Small intestine (tissue), 16 donors: ENCODE measurements at places on chromosomes 7 and 10.

DNA sequence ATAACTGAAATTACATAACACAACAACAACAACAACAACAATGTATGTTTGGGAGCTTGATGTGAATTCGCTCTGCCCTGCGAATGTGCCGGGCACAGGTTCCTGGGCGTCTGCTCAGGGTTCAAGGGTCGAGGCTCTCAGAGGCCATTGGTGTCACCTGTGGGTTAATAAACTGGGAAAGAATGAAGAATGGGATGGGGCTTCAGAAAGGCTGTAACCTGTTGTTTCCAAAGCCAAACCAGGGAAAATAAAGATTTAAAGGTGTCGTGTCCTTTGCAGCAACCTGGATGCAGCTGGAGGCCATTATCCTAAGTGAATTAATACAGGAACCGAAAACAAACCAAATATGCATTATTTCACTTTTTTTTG lies 17.3 kb upstream of the KLRG2 start:
- DNase-seq = no peak

GRCh38 chr10:90847436-90847835 lies 10.4 kb downstream of the HTR7 start:
- DNase-seq = no peak

DNA sequence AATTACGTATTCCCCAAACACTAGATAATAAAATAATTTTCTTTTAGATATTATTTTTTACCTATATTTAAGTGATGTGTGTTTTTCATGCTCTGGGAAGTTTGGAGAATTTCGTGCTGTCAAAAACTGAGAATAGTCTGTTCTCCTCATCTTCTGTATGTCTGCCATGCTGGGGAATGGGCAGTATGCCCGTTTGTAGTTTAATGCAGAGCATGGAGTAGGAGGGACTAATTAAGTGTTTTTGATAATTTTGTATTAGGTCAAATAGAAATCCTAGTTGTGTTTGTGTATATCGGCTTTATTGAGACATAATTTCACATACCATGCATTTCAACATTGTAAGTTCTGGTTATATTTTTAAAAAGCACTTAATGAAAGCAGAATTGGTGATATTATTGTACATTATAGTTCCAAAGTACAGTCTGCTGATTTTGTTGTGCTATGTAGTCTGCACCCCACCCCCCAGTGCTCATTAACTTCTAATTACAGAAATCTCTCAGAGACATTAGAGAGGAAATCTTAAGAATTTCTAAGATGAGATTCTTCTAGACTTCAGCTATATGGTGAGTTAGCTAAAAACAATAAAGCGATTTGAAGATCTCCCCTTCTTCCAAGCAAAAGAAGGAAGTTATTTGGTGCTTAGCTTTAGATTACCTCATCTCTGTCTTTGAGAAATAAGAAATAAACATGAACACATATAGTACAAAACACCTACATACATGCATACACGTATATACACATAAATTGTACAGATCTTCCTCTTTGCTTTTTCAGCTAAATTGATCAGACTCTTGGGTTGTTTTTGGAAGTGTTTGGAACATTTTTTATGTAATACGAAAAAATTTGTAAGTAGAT lies 22.2 kb downstream of the ZRANB1 start:
- DNase-seq = no peak

GRCh38 chr7:34747867-34748727 lies 90.1 kb downstream of the NPSR1 start:
- peak; percentile 71 for DNase-seq

DNA sequence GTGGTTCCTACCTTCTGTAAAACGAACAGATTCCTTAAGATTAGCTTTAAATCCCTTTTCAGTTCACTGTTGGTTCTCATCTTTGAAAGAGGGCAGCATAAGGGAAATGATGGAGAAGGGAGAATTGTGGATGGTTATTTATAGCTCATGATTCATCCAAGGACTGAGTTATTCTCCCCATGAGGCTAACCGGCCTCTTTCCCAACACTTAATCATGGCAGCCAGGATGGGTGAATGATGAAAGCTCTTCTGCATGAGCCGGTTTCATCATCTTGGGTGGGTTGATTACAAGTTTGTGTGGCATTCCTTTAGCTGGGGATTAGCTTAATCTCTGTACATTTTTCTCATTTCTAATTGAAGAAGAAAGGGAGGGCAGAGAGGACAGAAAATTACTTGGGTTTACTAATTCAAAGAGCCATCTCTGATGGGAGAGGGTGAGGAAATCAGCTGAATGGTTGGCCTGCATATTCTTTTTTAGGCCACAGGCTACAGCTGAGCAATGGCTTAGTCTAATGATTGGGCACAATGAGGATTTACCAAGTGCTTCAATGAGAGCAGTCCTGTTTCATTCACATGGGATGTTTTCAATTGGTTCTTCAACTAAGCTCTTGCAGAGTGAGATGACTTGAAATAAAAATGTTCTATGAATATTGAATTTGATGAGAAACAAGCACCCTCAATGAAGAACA lies 250.0 kb downstream of the BMPER start:
- DNase-seq = no peak

DNA sequence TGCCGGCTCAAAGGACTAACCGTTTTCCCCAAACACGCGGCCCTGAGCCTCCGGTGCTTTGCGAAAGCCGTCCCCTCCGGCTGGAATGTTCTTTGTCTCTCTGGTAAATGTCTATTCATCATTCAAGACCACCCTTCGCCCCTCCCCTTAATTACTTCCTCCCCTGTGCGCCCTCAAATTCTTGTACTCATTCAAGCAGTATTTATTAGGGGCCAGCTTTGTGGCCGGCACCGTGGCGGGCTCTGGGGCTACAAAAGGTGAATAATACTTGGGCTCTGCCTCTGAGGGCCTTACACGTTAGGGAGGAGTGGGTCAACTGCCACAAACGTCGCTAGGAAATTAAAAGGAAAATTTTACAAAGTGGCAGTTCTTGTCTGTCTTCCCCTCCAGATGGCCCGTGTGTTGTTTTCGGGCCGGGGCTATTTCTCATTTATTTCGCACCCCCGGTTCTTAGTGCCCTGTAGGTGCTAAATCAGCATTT lies 1.5 kb upstream of the MEST start:
- no peak for DNase-seq

- DNase-seq = no peak
Measured at GRCh38 chr7:79320741-79321473, 132.6 kb downstream of the MAGI2 start.

- no peak for DNase-seq
Measured at GRCh38 chr7:6476596-6477317, 29.0 kb upstream of the DAGLB start.

DNA sequence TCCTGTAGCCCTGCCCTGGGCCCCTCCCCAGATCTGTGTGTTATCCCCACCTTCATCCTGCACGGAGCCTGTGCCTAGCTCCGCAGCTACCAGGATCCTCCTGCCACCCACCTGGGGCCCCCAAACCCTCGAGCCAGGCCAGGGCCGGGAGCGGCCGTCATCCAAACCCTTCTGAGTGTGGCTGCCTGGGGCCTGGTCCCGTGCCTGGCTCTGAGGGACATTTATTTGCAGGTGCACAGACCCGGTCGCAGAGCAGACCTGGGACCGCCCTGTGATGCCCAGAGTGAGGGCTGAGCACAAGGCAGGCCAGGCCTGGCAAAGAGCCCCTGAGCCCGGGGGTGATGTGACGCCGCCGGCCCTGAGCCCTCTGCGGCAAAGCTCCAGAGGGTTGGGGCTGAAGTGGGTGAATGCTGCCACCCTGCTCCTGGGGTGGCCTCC lies 27.4 kb upstream of the INPP5A start:
- DNase-seq = no peak

DNA sequence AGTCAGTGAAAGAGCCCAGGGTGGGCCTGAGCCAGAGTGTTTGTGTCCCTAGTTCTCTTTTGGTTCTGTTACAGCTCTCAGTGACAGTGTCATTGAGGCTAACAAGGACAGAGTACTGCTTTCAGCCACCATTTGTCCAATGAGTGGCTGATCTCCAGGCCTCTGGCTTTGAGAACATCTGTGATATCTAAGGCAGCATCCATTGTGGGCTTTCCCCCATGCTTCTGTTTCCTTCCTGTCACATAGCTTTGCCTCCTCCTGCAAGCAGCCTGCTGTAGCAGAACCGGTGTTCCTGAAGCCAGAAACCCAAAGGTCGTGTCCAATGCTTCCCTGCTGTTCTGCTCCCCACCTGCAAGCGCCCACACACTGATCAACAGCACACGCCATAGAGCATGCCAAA lies 68.4 kb downstream of the IKZF1 start:
- DNase-seq = no peak

DNA sequence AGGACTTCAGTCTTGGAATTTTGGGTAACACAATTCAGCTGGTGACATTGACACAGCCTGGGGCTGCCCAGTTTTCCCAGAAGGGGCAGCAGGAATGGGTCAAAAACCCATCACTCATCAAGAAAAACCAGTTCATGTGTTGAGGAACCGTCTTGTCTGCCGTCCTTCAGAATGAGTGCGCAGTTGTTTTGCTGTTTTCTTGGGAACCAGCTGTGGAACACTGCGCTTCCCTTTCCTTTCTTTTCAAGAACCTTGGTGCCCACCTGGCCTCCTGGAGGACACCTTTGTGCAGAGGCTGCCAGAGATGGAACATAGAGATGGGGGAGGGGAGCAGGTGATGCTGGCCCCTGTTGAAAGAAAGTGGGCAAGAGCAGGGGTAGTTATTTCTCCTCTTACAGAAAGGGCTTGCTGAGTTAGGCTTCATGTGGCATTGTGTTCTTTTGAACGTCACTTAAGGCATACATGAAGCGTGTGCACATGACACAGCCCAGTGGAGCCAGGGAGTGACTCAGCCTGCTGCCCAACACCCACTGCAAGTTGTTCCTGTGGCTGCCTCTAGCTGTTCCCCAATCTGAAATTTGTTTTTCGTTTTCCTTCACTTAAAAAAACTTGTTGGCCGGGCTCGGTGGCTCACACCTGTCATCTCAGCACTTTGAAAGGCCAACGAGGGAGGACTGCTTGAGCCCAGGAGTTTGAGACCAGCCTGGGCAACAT lies 87.4 kb upstream of the TNS3 start:
- DNase-seq = peak; percentile 38

DNA sequence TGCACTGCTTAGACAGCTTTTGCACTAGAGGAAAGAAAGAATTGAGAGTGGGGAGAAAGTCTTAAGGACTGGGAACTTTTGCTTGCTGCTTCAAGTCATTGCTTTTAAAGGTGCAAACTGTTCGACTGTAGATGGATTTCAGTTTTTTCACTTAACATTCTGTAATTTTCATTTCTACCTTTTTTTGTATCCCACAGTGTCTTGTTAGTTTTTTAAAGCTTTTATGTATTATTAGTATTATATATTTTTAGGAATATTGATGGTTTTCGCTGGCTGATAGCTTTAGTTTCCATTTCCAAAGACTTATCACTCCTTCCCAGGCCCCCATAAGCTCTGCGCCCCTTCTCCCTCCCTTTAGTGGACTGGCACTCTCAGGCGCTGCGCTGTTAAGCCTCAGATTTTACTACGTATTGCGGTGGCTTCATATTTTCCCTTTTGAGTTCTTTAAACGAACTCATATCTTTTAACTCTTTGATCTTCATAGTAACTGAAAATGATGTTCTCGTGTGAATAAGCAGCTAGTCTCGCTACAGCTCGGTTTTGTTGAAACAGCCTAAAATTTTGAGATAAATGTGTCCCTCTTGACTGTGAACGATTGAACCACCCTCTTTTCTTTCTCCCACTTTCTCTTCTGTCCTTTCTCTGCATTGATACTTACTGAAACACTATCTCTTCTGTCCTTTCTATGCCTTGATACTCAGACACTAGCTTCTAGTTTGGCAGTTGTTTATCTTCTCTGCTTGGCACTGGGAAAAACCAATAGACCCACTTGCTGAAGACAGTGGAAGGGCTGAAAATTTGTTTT lies 2.5 kb upstream of the ETV1 start:
- DNase-seq = no peak

- no peak for DNase-seq
Measured at GRCh38 chr7:98833022-98833421, 36.8 kb downstream of the TMEM130 start.

DNA sequence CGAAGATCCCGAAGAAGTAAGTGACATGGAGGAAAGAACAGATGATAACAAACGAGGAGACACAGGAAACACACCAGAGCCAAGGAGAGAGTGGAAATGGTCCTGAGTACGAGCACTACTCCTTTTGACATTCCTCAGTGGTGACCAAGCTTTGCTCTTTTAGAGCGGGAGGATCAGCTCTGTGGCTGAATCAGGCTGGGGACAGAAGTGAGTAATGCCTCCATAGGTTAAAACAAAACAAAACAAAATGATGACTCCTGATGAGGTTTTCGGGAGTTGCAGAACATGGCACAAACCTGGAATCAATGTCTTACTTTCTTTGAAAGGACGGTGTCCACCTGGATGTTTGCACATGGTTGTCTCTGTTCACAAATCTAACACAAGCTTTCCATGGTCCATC lies 30.3 kb upstream of the TCF7L2 start:
- no peak for DNase-seq

- no peak for DNase-seq
Measured at GRCh38 chr7:25545124-25546008, 317.1 kb upstream of the NPVF start.

DNA sequence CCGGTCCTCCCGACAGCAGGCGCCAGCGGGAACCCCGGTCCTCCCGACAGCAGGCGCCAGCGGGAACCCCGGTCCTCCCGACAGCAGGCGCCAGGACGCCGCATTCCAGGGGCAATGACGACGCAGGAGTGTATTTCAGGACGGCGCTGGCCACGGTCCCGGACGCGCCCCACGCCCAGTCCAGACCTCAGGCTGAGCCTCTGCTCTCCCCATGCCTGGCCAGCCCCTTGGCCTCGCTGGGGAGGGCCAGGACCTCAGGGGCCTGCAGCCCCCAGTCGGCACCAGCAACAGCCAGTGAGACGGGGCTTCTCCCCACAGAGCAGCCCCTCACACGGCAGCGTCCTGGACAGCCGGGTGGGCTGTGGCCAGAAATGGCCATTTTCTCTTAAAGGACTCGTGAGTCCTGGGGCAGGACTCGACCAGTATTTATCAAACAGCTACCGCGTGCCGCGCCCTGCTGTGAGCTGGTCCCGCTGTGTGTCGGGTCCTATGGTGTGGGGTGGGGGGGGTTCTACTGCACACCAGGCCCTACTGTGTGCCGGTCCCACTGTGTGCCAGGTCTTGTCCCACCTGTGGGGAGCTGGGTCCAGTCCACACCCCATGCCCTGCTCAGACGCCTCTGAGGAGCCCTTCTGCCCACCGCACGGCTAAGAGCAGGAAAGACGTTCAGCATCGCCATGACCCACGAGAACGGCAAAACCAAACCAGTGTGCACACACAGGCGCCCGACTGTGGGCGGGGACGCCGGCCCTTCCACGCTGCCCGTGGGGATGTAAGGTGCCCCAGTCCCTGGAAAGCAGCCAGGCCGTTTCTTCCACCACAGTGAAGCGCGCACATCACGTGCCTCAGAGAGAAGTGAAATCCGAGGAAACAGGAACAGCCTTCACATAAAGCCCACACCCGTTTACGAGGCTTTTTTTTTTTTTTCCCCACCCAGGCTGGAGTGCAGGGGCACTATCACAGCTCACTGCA lies 33.3 kb downstream of the GET4 start:
- DNase-seq = peak; percentile 64

- no peak for DNase-seq
Measured at GRCh38 chr10:99555825-99556523, 23.2 kb downstream of the NKX2-3 start.

- DNase-seq = peak; percentile 15
Measured at GRCh38 chr10:58177362-58177947, 90.2 kb downstream of the IPMK start.

- no peak for DNase-seq
Measured at GRCh38 chr7:133871757-133872156, 255.4 kb upstream of the LRGUK start.
